ENCODE measurements at places on chromosomes 5 and 9.

DNA sequence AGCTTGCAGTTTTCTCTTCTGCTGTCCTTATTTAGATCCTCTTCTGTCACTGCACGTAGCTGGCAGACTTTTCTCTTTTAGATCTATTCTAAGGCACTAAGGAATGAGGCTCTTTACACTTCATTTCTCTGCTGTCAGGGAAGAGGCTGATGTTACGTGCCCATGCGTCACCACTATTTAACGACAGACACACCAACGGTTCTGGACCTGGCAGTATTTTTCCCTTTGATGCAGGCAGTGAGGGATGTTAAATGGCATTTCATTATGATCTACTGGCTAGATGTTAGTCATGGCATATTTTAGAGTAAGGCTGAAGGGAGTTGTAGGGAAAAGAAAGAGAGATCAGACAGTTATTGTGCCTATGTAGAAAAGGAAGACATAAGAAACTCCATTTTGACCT is 8.2 kb upstream of the CRHBP start:
- no peak for DNase-seq

DNA sequence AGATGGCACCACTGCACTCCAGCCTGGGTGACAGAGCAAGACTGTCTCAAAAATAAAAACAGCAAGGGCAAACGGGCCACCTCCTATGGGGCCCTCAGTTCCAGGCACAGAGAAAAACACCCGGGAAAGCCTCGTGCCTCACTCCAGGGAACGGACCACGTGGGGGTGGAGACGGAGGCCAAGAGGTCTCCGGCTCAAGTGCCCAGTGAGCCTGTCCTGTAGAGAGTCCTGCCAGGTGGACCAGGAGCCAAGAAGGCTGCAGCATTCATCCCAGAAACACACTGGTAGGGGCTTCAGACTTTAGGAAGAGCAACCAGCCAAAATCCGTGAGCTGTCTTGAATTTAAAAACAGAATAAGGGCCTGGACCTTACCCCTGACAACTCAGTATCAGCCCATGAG is 63.8 kb downstream of the C5orf15 start:
- DNase-seq = no peak

DNA sequence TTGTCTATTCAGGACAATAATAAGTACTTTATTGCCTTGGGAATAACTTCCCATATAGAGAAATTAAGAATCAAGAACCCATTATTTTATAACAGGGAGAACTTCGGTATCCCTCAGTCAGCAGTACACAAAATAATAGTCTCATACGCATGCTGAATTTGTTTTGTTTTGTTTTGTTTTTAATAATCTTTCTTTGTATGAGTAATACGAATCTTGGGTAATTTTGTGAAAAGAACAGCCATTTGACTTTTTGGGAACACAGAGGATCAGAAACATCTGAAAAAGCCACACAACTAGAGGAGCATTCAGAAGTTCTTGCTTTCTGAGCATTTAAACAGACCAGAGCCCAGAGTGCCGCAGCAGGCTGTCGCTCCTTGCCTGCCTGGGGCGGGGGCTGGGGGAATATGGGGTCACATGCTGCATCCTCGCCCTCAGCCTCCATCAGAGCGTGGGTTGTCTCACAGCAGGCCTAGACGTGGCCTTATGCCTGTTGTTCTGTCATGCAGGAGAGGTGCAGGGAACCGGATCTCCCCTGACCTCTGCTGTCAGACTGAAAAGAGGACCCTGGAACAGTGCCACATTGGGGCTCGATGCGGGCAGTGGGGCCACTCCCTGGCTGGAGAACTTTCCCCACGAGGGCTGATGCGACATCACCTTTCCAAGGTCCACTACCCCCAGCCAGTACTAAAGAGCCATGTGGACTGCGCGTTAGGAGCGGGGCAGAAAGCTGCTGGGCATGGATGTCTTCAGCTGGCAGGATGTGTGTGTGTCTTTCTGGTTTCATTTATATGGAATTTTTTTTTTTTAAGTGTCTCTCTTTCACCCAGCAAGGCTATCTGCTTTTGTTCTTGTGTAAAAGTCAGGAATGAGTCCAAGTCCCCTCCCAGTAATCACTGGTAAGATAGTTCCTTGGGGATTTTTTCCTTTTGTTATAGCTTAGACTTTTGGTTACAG is 133.4 kb upstream of the OTULINL start:
- peak; percentile 58 for DNase-seq

- peak; percentile 93 for DNase-seq
These were observed at the start of gene GHR for GRCh38 chr5:42423285-42424165. TSS of gene GHR (plus strand) at chr5:42423439. CDS start at chr5:42565875, 142,436 bp downstream.

DNA sequence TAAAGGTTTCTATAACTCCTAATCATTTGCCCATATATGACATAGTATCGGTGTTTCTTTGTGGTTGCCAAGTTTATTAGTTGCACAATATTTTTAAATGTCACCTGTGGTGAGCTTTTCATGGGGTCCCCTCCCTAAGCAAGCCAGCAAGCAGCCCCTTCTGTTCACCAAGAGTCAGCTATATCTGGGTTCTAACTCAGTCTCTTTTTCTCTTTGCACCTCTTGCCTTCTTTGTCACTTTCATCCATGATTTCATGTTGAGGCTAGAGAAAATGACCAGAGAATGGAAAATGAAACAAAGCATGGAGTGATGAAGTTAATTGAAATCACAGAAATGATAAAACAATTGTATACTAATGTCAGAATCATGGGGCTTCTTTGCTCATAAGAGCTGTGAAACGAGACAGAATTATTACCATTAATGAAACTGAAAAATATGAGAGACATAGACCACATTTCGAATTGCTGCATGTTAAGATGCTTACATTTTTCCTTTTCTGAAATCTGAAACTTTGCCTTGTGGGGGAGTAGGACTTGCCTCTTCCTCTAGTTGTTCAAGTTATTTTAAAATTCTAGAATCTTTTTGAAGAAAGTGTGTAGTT is 75.7 kb downstream of the CAMK4 start:
- no peak for DNase-seq

- peak; percentile 27 for DNase-seq
These were observed at the start of gene ABCA2 for GRCh38 chr9:137027369-137028262. TSS of gene ABCA2 (minus strand) at chr9:137028237. CDS start at chr9:137028140, 97 bp downstream.

DNA sequence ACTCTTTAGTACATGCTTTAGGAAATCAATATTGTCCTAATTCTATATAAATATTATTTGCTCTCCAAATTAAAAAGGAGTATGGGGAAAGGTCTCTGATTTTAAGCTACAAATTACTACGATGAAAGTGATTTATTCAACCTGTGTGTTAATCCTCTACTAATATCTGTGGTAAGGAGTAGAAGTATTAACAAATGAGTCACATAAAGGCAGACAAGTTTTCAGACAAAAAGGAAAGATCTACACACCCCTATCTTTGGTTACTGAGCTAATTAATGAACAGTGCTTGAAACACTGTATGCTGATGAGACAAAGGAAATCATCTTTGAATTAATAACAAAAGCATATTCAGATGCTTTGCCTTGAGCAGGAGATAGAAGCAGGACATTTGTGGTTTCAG is 15.9 kb downstream of the LOX start:
- DNase-seq = no peak

GRCh38 chr5:85000671-85001070 is 616.0 kb upstream of the EDIL3 start:
- DNase-seq = peak; percentile 56

- no peak for DNase-seq
These were observed 18.6 kb downstream of the B4GALT1 start for GRCh38 chr9:33148367-33149014.

- DNase-seq = no peak
These were observed 6.9 kb upstream of the EXOC3 start for GRCh38 chr5:435961-436640.

Measured in iris pigment epithelial cell (primary cell).